ENCODE measurements at places on chromosomes 13 and 19.

- no peak for DNase-seq
These were observed 534.7 kb downstream of the KLF12 start for GRCh38 chr13:73599232-73600128.

DNA sequence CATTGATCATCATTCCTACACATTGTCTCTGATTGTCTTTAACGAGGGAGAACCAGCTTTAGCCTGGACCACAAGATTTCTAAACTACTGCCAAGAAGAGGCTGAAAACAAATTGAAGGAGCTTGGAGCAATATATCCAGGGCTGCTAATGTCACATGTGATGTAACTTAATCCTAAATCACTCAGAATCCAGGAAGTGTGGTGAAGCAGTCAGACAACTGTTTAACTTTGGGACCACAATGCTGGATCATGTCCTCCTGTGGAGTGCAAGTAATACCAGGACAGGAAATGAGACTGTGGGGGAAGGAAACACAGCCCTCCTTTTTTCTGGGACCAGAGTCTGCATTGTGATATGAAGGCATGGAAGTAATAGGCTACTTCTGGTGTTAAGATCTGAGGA, 430.2 kb downstream of the KCTD12 start:
- DNase-seq: no peak

DNA sequence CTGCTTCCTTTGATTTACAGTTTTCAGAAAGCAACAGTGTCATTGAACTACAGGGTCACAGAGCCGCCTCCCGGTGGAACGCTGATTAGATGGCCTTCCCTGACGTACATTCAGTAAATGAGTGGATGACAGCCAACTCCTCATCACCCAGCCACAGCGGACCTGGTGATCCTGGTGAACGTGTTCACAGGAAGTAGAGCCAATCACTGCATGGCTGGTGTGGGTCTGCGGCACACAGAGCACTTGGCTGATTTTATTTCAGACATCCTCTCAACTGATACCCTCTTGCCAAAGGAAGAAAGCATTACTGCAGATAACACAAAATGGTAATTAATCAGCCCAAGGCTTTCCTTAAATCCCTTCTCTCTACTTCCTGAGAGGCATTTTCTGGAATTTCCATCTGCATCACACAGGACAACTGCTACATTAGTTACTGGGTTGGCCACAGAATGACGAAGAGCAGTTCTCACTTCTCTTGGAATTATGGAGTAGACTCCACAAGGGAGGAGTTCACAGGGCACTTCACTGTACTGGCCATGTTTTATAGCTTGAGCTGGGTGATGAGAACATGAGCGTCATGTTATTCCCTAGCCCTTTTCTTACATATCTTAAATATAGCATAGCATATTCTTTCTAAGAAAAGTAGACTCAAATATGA, 84.0 kb upstream of the SLC7A1 start:
- no peak for DNase-seq

DNA sequence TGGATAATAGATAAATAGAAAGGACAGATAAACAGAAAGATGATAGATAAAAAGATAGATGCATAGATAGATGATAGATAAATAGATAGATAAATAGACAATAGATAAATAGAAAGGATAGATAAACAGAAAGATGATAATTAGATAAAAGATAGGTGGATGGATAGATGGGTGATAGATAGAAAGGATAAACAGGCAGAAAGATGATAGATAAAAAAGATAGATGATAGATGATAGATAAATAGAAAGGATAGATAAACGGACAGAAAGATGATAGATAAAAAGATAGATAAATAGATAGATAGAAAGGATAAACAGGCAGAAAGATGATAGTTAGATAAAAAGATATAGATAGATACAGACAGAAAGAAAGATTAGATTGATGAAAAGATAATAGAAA, 92.3 kb upstream of the UQCRFS1 start:
- DNase-seq: no peak

GRCh38 chr19:632579-633067, 714 bp downstream of the POLRMT start:
- no peak for DNase-seq

DNA sequence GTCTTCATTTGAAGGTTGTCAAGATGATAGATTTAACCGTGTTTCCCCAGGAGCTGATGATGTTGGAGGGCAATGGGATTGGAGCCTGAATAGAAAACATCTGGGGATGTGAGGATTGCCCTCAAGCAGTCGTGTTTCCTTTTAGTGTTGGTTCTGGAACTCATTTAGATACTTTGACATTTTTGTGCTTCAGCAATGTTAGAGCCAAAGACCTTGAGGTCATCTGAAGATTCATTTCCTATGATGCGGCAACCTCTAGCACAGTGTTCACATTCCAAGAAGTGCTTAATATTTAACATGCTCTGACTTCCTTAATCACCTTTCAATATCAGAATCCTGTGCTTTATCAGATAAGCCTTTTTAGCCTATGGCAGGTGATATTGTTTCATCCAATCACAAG, 82.7 kb downstream of the SLC10A2 start:
- DNase-seq: no peak

DNA sequence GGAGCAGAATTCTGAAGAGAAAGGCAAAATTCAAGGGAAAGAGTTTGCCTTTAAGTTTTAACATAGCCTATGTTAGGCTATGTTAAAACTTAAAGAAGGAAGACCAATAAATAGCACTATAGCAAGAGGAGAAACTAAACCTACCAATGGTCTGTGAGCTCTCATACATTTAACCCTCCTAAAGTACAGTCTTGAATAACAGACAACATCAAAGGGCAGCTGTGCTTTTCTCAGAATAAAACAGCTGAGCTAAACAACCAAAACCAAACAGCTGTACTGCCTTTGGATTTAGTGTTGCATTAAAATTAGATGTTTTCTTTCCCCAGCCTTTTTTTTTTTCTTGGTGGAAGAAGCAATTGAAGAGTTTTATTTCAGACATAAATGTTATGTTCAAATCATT, 34.0 kb downstream of the KLF5 start:
- no peak for DNase-seq

- DNase-seq: no peak
These were observed 53.3 kb upstream of the POSTN start for GRCh38 chr13:37651891-37652290.

- DNase-seq: peak; percentile 81
These were observed 10.0 kb downstream of the ARHGAP45 start for GRCh38 chr19:1076951-1077350.

- DNase-seq: no peak
These were observed 1516.7 kb upstream of the PCDH20 start for GRCh38 chr13:62932256-62932883.

DNA sequence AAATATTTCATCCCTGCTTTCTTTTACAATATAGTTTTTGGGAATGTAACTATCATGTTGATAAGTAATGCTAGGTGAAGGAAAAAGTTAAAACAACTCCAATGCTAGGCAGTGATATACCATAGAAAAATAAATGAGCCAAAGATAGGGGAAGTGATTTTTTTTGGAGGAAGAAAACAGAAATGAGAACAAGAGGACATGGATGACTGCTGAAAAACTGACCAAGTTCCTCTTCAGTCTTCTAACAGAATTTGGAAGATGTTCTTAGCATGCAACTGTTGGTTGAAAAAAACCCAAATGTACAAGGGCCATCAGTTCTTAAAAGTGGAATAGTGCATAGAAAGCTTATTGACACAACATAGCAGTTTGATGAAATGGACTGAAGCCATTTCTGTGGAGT, 262.5 kb upstream of the STARD13 start:
- no peak for DNase-seq

DNA sequence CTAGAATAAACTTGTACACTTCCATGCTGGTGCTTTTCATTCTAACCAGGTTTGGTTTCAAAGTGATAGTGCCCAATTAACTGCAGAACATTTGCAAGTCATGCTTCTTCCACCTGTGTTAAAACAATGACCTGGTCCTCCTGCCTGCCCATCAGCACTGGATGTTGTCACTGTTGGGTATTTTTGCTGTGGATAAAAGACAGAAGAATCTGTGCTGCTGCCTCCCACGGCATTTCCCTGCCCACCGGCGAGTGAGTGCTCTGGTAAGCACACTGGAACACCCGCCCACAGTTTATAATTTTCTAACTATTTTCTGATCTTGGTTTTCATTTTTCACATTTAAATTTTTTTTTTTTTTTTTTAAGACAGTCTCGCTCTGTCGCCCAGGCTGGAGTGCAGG, 2.3 kb upstream of the AKAP8 start:
- DNase-seq: no peak

DNA sequence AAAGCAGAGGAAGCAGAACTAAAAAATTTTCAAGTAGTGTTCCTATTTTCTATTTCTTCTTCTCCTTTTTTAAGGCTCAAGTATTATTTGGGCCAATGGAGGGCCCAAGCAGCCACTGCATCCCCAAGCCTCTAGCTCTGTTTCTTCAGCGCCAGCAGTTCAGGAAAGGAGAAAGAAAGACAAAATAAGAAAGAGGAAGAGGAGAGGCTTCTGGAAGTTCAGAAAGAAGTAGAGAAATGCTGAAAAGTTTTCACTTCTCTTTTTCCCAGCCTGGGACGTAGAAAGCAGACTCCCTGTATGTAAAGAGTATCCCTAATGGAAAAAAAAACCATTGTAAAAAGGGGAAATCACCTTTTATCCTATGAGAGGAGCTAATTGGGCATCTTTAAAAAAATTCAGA, 165.5 kb upstream of the KLF12 start:
- no peak for DNase-seq

DNA sequence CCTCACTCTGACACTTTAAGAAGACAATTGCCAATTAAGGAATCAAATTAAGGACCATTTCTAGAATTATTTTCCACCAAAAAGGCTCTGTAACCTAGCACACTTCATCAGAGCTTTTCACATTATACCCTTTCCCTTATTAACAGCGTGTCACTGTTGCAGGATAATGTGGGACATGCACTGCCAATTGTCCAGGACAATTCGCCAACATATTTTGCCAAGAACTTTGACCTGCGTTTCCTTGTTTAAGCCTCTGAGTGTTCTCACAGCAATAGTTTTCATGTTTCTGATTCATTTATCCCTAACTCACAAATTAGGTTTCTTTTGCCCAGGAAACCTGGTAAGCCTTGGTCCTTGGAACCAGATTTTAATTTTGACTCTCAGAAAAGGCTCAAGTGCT, 13.3 kb downstream of the COL4A1 start:
- DNase-seq: no peak

DNA sequence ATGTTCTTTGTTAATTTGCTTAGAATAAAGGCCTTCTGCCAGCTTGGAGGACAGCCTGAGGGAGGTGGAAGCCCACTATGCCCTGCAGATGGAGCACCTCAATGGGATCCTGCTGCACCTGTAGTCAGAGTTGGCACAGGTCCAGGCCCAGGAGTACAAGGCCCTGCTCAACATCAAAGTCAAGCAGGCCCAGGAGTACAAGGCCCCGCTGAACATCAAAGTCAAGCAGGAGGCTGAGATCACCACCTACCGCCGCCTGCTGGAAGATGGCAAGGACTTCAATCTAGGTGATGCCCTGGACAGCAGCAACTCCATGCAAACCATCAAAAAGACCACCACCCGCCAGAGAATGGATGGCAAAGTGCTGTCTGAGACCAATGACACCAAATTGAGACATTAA, 41.7 kb downstream of the ZNF85 start:
- no peak for DNase-seq

- no peak for DNase-seq
These were observed 3.0 kb upstream of the PLEKHF1 start for GRCh38 chr19:29662278-29662603.

DNA sequence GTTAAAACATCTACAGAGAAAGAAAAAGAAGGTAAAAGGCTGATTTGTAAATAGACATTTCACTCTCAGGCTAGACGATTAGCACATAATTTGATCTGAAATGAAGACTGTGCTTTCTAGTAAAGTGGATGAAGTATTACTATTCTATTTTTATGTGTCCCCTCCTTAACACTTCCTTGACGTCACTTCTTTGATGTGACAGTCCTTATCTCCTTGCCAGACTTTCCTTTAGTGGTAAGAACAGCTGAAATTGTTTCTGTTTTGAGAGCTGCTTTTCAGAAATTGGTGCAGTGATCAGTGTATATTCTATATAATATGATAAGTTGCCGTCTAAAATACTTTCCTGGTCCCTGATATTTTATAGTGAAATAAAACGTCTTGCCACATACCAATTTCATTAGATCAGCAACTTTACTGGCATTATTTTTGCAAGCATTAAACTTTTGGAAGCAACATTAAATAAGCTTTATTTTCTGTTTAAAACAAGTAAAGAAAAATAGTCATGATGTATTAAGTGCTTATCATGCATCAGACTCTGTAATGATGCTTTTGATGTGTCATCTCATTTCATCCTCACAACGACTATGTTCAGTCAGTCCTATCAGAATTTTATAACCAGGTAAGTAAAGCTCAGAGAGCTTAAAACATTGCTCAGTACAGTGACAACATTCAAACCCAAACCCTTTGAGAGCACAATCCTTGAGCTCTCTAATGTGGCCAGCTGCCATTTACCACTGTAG, 210.3 kb upstream of the PCDH9 start:
- no peak for DNase-seq

GRCh38 chr13:44088991-44089413, 209.3 kb downstream of the LACC1 start:
- DNase-seq: no peak

- DNase-seq: no peak
These were observed 11.2 kb downstream of the KDM4B start for GRCh38 chr19:4980067-4980466.

- no peak for DNase-seq
These were observed 456.2 kb upstream of the MIR17HG start for GRCh38 chr13:90891329-90891728.

DNA sequence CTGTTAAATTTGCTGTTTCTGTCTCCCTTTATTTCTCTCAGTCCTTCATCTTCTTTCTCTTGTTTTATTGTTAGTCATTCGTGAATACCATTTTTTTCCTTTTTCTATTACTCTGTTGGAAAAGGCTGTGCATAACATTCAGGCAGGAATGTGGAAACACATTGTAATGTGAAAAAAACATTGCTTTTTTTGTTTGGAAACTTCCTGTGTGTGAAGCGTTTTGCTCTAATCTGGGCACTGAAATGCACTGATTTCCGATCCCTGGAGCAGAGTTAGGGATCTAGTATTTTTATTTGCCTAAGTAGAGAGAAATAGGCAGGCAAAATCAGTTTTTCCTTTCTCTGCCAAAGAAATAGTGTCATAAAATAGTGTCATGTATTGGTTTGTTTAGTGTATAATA, 155.5 kb downstream of the PCCA start:
- DNase-seq: no peak

GRCh38 chr13:94968040-94968756, 255.9 kb upstream of the SOX21 start:
- DNase-seq: no peak

GRCh38 chr13:101706651-101707050, 254.2 kb downstream of the ITGBL1 start:
- DNase-seq: peak; percentile 64

GRCh38 chr19:8700956-8701355, 2.4 kb upstream of the ACTL9 start:
- no peak for DNase-seq

- no peak for DNase-seq
These were observed 59.4 kb downstream of the GPC6 start for GRCh38 chr13:93286047-93286446.

All from KG1 (cell line).